ENCODE measurements at places on chromosomes 3 and 15.

GRCh38 chr3:101204246-101204645 is 116.1 kb downstream of the IMPG2 start:
- no peak for DNase-seq

DNA sequence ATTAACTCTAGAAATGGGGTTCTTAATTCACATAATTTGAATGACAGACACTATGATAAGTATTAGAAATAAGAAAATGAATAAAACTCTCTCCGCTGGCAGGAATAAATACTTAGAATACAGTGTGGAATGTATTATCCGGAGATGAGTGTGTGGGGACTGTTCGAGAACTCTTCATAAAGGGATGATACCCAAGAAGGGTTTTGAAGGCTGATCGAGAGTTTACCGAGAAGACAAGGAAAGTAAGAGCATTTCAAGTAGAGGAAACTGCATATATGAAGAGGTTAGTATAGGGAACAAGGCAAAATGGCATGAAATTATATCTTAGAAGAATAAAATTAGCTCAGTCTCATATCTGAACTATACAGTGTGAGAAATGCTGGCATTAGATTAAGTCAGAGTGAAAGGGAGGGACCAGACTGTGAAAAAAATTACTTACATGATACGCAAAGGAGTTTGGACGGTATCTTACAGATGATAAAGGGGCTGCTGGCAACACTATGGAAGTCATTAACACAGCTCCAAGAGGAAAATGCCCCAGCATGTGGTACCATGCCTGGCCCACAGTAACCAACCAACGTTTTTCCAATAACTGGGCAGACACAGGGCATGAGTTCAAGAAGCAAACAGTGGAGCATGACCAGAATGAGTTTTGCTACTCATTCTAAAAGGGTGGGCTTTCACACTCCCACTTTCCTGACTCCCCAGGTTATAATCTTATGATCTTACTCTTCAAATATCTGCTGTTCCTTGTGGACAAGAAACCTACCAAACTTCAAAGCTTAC is 6.5 kb downstream of the DCBLD2 start:
- DNase-seq, result no peak

- DNase-seq, result peak; percentile 70
These were observed 778.5 kb downstream of the NTRK3 start for GRCh38 chr15:87477737-87478686.

- DNase-seq, result no peak
These were observed 483.0 kb upstream of the AGTR1 start for GRCh38 chr3:148214705-148215104.

DNA sequence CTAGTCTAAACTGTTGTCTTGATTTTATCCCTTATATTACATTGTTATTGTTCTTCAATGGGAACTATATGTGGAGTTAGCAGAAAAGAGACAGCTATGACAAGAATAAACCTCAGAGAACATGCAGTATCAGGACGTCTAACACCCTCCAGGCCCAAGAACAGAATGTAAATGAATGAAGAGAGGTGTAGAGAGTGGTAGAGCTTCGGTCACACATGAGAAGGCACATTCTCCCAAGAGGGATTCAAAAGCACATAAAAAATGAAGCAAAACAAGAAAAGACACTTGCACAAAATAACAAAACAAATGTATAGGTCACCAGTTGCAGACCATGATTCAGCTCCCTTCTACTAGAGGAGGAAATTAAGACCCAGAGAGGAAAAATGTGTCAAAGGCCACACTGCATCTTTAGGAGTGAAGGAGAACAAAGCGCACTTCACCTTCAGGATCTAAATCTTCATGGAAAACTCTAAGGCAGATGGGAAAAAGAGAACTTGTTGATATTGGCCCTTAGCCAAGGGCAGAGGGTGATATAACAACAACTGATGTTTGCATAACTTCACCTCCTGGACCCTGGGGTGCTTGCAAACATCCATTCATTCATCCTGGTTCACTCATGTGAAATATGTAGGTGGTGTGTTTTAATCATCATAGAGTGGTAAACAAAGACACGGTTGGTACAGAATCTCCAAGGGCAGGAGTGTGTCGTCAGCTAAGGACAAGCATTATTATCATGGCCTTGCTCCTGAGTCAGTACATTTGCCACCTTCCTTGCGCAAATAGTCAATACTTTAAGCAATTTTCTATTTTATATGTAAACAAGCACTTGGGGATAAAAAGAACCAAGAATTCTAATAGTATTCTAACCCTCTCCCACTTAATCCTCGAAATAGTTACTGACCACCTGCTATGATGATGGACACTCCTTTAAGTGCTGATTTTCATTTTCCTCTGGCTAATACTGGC is 8.8 kb downstream of the NEK10 start:
- DNase-seq, result peak; percentile 74

- no peak for DNase-seq
These were observed 3.2 kb upstream of the GABRG3 start for GRCh38 chr15:26967719-26968269.

DNA sequence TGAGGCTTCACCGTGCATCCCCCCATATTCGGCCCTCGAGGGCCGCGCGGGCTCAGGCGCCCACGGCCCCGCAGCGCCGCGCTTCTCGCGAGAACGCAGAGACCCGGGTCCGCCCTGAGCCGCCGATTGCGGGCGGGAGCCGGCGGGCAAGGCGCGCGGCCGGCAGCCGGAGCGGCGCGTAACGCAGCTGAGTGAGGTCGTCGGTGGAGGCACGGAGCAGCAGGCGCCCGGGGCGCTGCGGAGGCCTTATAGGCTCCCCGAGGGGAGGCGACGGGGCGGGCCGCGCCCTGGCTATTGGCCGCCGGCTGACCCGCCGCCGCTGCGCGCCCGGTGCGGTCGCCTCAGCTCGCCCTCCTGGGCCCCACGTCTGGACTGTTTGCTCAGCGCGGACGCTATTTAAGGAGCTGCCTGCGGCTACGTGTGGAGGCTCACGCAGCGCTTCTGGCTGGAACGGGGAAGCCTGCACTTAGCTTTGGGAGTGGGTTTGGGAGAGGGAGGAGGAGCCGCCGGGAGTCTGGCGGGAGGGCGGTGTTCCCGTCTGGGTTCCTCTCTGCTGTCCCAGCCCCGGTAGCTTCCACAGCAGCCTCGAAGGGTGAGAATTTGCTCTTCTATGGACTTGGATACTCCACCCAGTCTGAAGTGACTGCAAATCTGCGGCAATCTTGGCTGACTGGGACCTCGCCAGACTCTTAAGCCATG is at the start of gene PLOD2:
Gene PLOD2, minus strand, starts transcription at position 221 of the 699 bp plus-strand sequence. Its CDS starts 195 bp downstream, at position 26.
- peak; percentile 80 for DNase-seq
